ENCODE measurements at places on chromosomes 4 and X. TPM values are rescaled to one million over a fixed set of nuclear protein-coding genes. Genes with fewer than 3 reads are reported as not detected.

The SHISA3 gene
- 0.94 TPM for total RNA-seq

DNA sequence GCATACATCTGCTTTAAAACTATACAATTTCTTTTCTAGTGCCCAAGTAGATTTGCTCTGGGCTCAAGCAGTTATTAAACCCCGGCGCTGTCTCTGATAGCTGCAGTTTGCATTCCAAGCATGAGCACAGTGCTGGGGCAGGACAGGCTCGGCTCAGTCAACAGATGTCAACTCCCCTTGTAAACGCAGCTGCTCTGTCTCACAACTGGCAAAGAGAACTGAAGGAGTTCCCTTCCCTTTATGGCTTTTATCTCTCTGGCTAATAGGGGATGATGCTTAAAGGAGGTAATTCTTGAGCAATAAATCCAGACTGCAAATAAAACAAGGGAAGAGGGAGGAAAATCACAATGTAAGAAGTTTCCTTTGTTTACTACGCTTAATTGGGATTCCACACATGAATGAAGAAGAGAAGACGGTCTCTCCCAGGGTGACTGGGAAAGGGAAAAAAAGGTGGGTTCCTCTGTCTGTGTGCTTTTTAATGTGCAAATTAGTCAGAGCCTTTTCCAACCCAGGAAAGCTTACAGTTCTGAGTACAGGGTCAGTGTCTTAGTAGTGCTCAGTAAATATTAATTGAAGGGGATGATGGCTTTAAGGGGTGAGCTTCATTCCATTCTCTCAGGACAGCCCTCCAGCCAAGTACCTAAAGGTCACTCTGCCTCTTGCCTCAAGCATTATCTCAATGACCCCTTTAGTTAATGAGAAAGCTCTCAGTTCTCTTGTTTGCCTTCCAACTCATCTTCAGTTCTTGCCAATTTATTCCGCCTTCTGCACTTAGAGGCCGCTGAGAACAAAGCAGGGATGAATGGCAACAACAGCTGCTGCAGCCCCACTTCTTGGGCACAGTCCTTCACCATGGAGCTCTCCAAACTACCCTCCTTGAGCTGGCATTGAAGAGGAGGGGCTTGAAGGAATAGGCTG lies 155.7 kb upstream of the JADE1 start:
- no peaks in the 10 kb centered on the region for H3K4me1 ChIP-seq
- peak; percentile 19 for DNase-seq

DNA sequence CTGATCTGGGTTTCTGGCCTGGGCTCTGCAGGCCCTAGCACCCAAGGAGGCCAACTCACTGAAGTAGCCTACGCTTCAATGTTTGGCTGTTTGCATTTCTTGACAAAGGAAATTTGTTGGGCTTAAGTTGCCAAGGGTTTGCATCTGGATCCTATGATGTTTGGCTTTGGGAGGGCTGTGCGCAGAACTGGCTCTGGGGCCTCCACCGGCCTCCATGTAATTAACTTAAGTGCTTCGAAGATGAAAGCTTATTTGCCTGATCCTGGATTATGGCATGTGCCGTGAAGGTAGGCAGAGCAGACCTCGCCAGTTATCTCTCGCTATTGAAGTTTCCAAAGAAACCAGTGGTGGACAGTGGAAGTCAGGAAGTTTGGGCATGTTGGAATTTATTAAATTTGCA lies 124.3 kb upstream of the STX18 start:
- H3K4me1 ChIP-seq = no peaks in the 10 kb centered on the region
- no peak overlapping the region for H3K4me3 ChIP-seq
- H3K27me3 ChIP-seq = no peaks in the 10 kb centered on the region
- DNase-seq = no peak

DNA sequence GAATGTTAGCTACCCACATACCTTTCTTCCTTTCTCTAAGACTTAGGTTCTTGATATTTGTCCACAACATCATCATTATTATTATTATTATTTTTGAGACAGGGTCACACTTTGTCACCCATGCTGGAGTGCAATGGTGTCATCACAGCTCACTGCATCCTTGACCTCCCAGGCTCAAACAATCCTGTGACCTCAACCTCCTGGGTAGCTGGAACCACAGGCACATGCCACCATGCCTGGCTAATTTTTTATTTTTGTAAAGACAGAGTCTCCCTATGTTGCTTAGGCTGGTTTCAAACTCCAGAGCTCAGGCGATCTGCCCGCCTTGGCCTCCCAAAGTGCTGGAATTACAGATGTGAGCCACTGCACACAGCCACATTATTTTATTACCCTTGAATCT lies 119.0 kb downstream of the CBR4 start:
- no peaks in the 10 kb centered on the region for H3K27me3 ChIP-seq
- H3K4me3 ChIP-seq = no peak overlapping the region
- peaks cover 44% of the 10 kb centered on the region for H3K36me3 ChIP-seq
- H3K27ac ChIP-seq = no peak overlapping the region

- H3K27me3 ChIP-seq = peaks cover 4% of the 10 kb centered on the region
- H3K4me3 ChIP-seq = no peak overlapping the region
- DNase-seq = peak; percentile 43
- H3K4me1 ChIP-seq = no peaks in the 10 kb centered on the region
Measured at GRCh38 chrX:110146521-110146920, 143.6 kb downstream of the TMEM164 start.

- no peaks in the 10 kb centered on the region for H3K36me3 ChIP-seq
- DNase-seq = no peak
- H3K27ac ChIP-seq = no peak overlapping the region
- no peaks in the 10 kb centered on the region for H3K27me3 ChIP-seq
Measured at GRCh38 chr4:158008551-158009218, 164.1 kb downstream of the GASK1B start.

DNA sequence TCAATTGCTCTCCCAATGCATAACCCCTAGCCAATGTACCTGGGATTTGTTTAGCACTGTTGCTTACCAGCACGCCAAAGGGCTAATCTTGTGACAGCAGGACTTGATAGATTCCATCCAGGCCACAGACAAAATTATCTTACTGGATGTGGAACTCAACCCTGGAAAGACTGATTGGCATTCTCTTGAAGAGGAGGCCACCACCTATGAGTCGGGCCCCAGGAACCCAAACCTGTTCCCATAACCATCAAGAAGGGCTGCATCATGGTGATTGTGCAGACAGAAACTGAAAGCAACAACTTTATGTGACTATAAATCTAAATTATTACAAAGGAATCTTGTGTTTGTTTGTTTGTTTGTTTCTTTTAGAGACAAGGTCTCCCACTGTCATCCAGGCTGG lies 19.9 kb upstream of the TMEM255A start:
- DNase-seq = no peak
- H3K4me3 ChIP-seq = no peak overlapping the region
- H3K36me3 ChIP-seq = no peaks in the 10 kb centered on the region
- no peak overlapping the region for H3K27ac ChIP-seq

The GDPD2 gene
- not detected for total RNA-seq

The NAT8L gene
- total RNA-seq = 0.69 TPM

DNA sequence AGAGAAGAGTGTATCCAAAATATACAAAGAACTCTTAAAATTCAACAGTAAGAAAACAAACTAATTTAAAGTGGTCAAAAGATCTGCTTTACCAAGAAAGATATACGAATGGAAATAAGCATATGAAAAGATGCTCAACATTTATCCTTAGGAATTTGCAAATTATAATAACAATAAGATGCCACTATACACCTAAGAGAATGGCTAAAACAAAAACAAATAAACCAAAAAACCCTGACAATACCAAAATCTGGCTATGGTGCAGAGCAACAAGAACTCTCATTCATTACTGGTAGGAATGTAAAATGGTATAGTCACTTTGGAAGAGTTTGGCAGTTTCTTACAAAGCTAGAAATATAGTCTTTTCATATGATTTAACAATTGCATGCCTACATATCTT lies 545.7 kb upstream of the AGA start:
- no peak for DNase-seq
- no peak overlapping the region for H3K4me3 ChIP-seq
- H3K27ac ChIP-seq = no peak overlapping the region
- no peaks in the 10 kb centered on the region for H3K4me1 ChIP-seq
- H3K36me3 ChIP-seq = no peaks in the 10 kb centered on the region

- no peaks in the 10 kb centered on the region for H3K36me3 ChIP-seq
- H3K27ac ChIP-seq = no peak overlapping the region
- no peak for DNase-seq
- no peaks in the 10 kb centered on the region for H3K4me1 ChIP-seq
- H3K27me3 ChIP-seq = no peaks in the 10 kb centered on the region
Measured at GRCh38 chrX:154595559-154596249, 10.8 kb downstream of the CTAG1A start.

- H3K4me3 ChIP-seq = no peak within 1 kb of the TSS
- no peak for DNase-seq
- no peaks in the 10 kb centered on the region for H3K27me3 ChIP-seq
- H3K36me3 ChIP-seq = no peaks in the 10 kb centered on the region
- no peaks in the 10 kb centered on the region for H3K4me1 ChIP-seq
- H3K27ac ChIP-seq = no peak within 1 kb of the TSS
Measured at GRCh38 chrX:136647677-136648360, at the start of gene CD40LG. Gene CD40LG (plus strand): TSS chrX:136648158. CDS start chrX:136648249, 91 bp downstream.

DNA sequence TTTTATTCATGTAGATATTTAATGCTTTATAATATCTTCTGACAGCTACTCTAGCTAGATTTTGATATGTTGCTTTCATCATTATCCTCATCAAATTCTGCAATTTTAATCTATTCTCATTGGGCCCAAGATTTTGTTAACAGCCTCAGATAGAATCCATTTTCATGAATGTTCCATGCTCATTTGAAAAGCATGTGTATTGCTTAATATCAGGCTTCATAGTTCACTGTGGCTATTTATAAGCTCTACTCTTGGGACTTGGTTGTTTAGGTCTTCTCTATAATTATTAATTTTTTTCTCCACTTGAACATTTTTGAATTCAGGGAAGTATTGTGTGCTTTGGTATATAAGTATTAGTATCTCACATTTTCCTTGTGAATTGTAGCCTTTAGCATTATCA lies 41.8 kb downstream of the RAB40A start:
- H3K4me3 ChIP-seq = no peak overlapping the region
- no peak for DNase-seq
- H3K27me3 ChIP-seq = peaks cover 5% of the 10 kb centered on the region
- H3K36me3 ChIP-seq = no peaks in the 10 kb centered on the region
- H3K27ac ChIP-seq = no peak overlapping the region

- no peak overlapping the region for H3K27ac ChIP-seq
- no peak for DNase-seq
- H3K36me3 ChIP-seq = no peaks in the 10 kb centered on the region
- H3K4me3 ChIP-seq = no peak overlapping the region
Measured at GRCh38 chrX:31580227-31580626, 508.4 kb upstream of the FTHL17 start.

The ATP8A1 gene
- 30.5 TPM for total RNA-seq

The ARSJ gene
- 4.6 TPM for total RNA-seq

- no peaks in the 10 kb centered on the region for H3K4me1 ChIP-seq
- no peak overlapping the region for H3K4me3 ChIP-seq
- no peaks in the 10 kb centered on the region for H3K36me3 ChIP-seq
- H3K27ac ChIP-seq = no peak overlapping the region
- DNase-seq = no peak
Measured at GRCh38 chr4:1503583-1504471, 97.6 kb upstream of the NKX1-1 start.

- H3K27ac ChIP-seq = peak overlapping the region; percentile 79
- H3K36me3 ChIP-seq = no peaks in the 10 kb centered on the region
- H3K27me3 ChIP-seq = no peaks in the 10 kb centered on the region
Measured at GRCh38 chr4:101191302-101192098, 155.8 kb downstream of the PPP3CA start.

DNA sequence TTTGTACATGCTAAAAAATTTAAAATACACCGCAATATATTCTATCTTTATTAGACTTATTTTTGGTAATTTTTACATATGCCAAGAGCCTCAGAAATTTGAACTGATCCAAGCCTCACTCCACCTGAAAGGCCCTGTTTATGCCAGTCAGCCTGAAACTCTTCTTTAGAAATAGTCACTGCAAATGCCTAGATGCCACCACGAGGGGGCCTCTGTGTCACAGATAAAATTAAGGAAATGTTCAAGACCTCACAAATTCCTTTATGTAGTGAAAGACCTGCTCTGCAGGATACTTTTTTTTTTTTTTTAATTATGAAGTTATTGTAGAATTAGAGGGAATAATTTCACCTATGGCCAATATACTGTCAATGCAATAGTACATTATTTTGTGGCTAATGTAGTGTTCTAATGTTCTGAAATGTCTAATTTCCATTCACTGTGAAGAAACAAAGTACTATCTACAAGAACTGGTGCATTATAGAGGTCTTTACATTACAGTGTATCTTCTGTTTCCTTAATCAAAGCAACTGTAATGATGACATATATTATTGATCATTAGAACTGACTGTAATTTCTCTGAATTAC lies 69.8 kb downstream of the DTHD1 start:
- H3K4me1 ChIP-seq = no peaks in the 10 kb centered on the region
- DNase-seq = peak; percentile 71
- H3K36me3 ChIP-seq = no peaks in the 10 kb centered on the region
- H3K27me3 ChIP-seq = no peaks in the 10 kb centered on the region
- H3K27ac ChIP-seq = no peak overlapping the region
- no peak overlapping the region for H3K4me3 ChIP-seq

DNA sequence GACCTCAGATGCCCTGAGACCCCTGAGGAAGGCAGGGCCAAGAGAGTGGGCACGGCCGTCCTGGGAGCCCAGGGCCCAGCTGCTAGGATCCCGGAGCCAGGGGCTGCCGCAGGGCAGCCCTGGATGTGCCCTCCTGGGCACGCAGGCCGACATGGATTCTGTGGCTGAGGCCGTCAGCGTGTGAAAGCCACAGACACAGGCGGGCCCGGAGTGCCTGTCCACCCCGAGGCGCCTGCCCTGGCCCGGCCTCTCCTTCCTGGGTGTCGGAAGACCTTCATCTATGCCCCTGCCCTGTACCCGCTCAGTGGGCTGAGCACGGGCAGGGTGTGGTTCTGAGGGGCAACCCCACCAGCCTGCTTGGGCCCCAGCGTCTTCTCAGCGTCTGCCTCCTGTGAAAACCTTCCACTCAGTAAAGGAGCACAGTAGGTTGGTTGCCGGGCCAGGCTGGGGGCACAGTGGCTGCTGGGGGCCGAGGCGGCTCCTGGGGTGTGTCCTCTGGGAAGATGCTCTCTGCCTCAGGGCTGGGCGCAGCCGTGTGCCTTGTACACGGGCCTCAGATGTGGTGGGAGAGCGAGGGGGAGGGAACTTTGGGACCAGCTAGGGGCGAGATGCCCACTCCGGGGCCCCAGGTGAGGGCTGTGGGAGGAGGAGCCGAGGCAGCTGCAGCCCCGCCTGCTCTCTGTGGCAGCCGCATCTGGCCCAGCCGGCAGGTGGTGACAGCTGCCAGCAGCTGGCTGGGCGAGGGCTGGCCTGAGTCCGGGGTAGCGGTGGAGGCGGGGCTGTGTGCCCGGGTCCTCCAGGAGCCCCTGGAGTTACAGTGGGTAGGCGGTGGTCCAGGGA lies 20.8 kb downstream of the FGFRL1 start:
- no peak for DNase-seq
- no peaks in the 10 kb centered on the region for H3K27me3 ChIP-seq
- H3K27ac ChIP-seq = no peak overlapping the region

The PCYT1B gene
- total RNA-seq = 1.4 TPM

DNA sequence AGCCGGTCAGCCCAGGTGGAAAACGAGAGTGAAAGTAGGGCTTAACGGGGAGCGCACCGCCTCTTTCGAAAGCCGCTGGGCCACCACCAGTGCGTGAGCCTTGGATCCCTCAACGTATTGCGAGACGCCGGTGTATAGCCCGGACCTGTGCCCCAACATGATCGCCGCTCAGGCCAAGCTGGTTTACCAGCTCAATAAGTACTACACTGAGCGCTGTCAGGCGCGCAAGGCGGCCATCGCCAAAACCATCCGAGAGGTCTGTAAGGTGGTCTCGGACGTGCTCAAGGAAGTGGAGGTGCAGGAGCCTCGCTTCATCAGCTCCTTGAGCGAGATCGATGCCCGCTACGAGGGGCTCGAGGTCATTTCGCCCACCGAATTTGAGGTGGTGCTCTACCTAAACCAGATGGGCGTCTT lies 929 bp downstream of the MAB21L2 start:
- H3K27ac ChIP-seq = no peak overlapping the region
- no peaks in the 10 kb centered on the region for H3K27me3 ChIP-seq
- H3K4me3 ChIP-seq = no peak overlapping the region
- no peaks in the 10 kb centered on the region for H3K36me3 ChIP-seq
- no peak for DNase-seq
